ENCODE measurements at places on chromosomes 2 and 18.

DNA sequence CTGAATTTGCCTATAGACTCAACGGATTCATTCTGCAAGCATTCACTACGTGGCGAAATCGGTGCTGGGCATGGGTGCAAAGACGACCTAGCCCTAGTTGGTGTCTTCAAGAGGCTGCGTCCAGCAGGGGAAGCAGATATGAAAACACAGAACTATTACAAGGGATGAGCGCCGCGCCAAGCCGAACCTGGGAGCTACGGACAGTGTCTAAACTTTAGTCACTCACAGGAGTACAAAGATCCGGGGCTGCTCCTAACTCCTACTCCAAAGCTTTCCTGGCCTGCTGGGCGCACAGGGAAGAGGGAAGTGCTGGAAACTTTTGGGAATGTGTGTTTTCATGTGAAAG is 732 bp upstream of the ANXA4 start:
- DNase-seq, result peak; percentile 24

DNA sequence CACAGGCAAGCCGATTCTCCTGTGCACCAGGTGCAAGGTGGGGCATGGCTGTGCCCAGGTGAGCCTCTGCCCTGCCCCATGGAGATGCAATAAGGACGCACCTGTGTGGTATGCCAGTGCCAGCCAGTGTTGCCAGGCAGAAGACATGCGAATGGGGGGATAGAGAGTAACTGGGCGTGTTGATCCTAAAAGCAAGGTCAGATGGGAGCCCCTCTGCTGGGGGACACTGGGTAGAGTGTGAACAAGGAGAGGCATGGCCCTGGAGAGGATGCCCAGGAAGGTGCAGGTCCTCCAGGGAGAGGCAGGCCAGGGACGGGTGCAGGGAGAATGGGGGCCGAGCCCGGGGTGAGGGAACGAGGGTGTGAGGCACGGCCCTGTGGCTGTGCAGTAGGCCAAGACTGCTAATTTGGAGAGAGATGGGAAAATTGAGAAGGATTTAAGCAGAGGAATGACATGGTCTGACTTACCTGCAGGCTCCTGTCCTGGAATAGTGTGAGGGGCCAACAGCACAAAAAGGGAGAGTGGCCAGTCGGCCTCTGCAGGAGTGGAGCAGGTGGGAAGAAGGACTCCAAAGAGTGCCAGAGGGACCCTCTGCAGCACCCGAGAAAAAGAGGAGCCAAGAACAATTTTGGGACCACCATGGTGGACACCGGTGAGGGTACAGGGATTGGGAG is 690.4 kb upstream of the HS6ST1 start:
- DNase-seq, result no peak

DNA sequence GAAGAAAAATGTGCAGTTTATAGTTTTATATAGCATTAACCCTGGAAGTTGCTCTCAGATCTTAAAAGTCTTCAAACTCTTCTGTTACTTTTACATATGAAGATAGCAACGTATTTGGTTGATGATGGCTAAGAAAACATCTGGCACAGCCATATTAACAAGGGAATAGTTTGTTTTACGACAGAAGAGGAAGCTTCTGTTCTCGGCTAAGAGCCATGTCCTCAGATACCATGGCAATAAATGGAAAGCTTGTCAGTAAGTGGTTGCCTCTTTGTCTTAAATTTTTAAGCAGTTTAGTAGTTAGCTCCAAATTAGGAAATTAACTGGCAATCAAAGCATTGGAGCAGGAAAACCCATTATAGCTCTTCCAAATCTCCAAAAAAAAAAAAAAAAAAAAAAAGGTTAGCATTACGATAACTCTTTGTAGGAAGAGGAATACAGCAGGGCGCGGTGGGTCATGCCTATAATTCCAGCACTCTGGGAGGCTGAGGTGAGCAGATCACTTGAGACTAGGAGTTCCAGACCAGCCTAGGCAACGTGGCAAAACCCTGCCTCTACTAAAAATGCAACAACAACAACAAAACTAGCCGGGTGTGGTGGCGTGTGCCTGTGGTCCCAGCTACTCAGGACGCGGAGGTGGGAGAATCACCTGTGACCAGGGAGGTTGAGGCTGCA is 4.5 kb upstream of the STON1 start:
- no peak for DNase-seq

GRCh38 chr2:239770246-239770639 is 254.9 kb downstream of the NDUFA10 start:
- no peak for DNase-seq

DNA sequence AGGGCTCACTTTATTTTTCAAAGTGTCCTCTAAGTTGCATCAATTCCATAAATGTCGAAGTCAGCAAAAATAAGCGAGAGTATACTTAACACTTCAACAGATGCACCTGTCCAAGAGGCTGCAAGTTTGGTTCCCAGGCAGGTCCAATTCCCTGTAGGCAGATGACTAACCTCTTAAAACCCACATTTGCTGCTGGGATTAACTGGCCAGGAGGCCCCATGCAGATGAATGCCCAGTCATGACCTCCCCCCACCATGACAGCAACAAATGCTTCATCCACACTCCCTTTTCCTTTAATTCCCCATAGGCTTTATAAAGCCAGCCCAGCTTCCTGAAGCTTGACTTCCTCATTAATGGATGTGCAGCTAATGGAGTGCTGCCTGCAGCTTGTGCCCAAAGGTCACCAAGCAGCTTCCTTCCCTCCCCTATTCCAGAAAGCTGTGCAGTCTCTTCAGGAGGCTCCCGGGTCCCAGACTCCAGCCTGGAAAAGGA is 35.7 kb downstream of the REEP1 start:
- no peak for DNase-seq

DNA sequence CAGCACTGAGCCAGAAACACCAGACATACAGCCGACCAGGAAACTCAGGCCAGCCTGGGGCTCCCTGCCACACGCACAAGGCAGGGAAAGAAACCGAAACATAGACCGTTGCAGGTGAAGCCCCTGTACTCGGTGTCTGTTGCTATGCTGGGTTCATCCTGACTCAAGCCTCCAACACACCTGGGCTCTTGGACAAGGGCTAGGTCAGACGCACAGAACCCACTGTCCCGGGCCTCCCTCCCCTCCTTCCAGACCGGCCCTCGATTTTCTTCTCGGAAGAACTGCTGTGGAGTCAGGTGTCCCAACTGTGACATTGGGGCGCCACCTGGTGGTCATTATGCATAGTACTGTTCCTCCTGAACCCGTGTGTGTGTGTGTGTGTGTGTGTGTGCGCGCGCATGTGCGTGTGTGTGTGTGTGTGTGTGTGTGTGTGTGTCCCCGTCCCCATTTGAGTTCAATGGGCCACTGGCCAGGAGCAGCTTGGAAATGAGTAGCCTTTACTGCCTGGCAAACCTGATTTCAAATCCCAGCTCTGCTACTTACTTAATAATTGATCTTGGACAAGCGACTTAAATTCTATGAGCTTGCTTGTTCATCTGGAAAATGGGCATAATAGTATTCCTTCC is 55.4 kb upstream of the GLI2 start:
- DNase-seq, result peak; percentile 54

DNA sequence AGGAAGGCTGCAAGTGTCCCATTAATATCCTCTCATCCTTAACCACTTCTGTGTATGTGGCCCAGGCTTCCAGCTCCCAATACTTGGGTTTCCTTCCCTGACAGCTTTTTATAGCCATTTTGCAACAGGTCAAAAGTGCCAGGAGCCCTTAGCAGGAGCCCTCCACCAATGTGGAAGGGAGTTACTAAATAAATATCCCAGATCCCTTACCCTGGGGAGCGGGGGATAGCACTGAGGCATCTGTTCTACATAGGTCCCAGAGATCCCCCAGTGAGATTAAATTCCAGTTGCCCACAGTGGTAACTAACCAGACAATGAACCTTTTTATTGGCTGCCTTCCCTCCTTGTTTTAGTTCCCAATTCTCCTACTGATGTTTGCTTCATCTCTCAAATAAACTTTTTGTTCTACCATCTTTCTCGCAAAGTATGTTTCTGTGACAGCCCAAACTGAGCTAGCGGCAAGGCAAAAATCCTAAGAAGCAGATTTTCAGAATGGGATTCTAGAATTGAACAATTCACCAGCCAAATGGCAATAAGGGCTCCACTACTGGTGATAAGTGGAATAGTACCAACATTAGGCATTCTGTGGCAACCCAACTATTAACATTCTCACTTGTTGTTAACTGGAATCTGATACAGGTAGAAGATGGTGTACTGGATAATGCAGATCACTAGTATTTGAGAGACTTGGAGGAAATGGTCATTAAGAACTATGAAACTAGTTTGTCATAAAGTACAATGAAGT is 83.9 kb upstream of the MAPRE2 start:
- DNase-seq, result no peak

GRCh38 chr2:224174990-224175389 is 135.9 kb upstream of the SERPINE2 start:
- DNase-seq, result no peak

- no peak for DNase-seq
Observed at GRCh38 chr2:182444806-182445205, 18.0 kb upstream of the PDE1A start.

DNA sequence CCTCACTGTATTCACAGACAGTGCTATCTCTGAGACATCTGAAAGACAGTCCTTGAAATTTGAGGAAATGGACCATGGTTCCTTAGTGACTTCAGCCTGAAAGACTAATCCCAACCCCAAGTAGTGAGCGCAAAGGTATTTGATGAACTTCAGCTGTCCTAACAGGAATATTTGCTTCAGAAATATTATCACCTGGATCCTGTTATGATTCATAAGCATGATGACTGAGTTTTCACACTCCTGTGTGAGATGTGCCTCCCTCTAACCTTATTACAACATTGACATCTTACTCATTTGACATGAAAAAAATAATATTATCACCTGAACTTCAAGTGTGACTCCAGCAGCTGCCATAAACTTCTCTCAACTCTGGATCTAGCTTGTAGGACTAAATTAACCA is 11.6 kb upstream of the MRPL19 start:
- DNase-seq, result no peak

- DNase-seq, result no peak
Observed at GRCh38 chr2:30134582-30134981, 12.2 kb upstream of the YPEL5 start.

GRCh38 chr2:46964835-46965560 is 49.4 kb upstream of the MCFD2 start:
- no peak for DNase-seq

DNA sequence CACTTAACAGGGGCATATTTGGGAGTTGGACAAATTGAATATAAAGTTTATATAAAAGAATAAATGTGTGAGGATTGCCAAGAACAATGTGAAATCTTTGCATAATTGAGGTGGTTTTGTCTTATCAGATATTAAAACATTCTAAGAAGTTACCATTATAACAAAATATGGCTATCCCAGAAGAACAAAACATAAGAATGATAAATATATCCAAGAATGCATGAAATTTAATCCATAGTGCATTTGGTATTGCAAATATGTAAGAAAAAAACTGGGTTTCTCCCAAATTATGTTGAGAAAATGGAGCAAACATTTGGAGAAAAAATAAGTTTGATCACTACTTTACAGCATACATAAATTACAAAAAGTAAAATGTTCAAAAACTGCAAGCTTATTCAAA is 562.4 kb downstream of the RNF144A start:
- DNase-seq, result no peak

DNA sequence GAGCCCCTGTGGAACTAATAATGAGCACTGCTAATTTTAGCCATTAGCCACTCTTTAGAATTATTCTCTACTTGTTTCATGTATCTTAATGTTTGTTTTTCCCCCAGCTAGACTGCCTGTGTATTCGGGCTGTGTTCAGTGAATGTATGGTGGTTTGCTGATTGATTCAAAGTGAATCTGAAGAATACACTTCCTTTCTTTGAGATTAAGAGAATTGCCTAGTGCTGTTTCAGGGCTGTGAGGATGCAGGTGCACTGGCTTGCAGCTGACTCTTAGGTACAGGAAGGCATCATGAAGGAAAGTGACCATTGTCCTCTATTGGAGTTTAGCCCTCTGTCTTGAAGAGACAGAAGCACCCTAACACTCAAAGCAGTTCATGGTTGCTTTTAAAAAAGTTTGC is 138.7 kb downstream of the CERS6 start:
- DNase-seq, result no peak

DNA sequence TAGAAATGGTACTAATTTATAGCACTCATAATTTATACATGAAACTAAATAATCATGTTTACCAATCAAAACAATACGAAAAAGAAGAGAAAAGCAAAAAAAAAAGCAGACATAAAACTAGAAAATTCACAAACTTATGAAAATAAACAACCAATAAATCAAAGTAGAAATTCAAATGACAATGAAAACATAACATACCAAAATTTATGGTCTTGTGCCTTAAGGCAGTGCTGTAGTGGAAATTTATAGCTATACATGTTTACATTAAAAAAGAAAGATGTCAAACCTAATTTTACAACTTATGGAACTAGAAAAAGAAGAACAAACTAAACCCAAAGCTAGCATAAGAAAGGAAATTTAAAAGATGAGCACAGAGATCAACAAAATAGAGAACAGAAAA is 16.1 kb upstream of the SPR start:
- DNase-seq, result no peak

GRCh38 chr2:208356846-208357574 is 49.6 kb upstream of the PTH2R start:
- no peak for DNase-seq

DNA sequence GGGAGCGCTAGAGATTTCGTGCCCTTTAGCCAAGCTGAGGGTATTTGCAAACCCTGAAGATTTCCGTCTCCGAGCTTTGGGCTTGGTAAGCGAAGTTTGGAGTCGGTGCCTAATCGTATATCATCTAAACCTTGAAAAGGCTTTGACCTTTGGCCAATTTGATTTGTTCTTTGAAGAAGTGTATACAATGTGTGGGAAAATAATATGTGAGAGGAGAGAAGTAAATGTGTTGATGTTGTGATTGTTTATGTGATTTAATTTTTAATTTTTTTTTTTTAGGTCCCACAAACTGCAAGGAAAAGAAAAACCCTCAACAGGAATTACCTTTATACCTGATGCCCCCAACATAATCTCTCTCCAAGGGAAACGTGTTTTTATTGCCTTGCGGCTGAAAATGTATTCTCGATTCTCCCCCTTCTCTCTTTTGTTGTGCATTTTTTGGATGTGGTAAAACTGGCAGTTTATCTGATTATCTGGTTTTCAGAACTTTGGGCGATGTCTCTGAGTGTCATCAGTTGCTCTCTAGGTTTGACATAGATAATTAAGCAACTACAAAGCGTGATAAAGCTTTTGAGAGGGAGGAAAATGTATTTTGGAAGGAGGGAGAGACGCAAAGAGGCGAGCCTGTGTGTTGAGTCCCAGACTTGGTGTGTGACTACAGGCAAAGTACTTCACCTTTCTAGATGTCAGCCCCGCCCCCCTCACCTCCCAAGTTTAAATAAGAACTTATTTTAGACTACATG is 912 bp upstream of the FBXO11 start:
- no peak for DNase-seq

DNA sequence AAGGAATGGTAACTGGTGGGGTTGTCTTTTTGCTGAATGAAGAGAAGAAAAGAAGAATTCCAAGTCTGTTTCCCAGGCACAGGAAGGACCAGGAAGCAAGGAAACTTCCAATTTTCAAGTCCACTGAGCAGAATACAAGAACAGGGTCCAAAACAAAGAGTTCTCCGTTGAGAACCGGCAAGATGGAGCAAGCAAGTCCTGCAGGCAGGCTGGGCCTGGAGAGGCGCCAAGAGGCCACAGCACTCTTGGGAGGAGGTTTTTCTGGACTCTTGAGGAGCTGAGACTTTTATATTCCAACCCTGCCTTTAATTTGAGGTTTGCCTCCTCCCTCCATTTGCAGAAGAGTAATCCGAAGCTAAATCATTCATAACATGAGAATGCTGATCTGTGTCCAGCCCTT is 224.5 kb downstream of the IKZF2 start:
- DNase-seq, result no peak

GRCh38 chr2:85130407-85130806 is 2.8 kb upstream of the TCF7L1 start:
- no peak for DNase-seq

All from stimulated activated CD4-positive, alpha-beta T cell treated with anti-CD3 and anti-CD28 coated beads, TNF-alpha, amount 100 ng/mL, for 24 hours (primary cell).